Omental fat pad (tissue), 4 donors: ENCODE measurements at places on chromosomes 16 and 17.

DNA sequence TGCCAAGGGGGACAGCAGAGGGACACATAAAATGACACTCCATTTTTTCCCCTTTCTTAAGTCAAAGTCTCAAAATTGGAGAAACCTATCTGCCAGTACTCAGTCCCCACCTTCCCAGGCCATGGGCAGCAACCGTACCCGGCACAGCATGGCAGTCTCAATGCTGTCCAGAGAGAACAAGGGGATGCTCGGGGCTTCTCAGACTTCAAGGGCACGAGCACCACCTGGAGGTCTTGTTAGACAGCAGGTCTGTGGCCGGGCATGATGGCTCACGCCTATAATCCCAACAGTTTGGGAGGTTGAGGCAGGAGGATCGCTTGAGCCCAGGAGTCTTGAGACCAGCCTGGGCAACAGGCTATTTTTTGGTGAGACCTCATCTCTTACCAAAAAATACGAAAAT lies 3.2 kb downstream of the DNAH17 start:
- DNase-seq, result no peak

DNA sequence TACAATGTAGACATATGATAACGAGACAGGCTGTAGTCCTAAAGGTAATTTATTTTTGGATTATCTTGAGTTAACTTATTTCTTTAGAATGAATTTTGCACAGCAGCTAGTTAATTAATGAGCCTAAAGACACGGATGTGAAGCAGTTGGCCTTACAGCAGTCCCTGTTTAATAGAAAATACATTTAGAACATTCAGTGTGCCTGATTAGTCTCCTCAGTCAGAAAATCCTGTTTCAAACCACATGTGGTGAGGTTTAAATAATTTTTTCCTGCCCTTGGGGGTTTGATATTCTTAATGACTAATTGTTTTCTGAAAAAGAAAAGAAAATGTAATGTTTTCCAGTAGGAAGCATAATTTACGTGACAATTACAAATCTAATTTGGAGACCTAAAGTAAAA lies 494.2 kb upstream of the CDH8 start:
- DNase-seq, result no peak

DNA sequence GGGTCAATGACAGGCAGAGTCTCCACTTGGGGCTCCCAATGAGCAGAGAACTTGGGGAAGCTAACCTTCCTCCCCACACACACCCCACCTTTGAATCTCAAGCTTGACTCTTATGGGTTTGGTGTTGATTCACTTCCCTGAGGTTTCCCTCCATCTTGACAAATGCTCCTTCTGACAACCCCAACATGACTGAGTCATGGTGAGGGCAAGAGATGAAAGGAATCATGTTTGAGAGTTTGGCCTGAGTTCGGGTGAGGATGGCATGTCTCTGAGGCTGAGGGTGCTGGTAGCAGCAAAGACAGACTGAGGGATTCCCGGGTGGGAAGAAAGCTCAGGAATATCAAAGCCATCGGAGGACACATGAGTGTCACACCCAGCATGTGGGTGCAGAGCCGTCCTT lies 18.7 kb downstream of the KRT9 start:
- DNase-seq, result no peak

DNA sequence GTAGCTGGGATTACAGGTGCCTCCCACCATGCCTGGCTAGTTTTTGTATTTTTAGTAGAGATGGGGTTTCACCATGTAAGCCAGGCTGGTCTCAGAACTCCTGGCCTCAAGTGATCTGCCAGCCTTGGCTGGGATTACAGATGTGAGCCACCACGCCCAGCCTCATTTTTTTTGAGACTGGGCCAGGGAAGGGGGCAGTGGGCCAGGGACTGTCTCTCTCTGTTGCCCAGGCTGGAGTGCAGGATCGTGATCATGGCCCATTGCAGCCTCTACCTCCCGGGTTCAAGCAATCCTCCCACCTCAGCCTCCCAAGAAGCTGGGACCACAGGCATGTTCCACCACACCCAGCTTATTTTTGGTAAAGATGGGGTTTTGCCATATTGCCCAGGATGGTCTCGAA lies 16.0 kb downstream of the RSL1D1 start:
- no peak for DNase-seq

DNA sequence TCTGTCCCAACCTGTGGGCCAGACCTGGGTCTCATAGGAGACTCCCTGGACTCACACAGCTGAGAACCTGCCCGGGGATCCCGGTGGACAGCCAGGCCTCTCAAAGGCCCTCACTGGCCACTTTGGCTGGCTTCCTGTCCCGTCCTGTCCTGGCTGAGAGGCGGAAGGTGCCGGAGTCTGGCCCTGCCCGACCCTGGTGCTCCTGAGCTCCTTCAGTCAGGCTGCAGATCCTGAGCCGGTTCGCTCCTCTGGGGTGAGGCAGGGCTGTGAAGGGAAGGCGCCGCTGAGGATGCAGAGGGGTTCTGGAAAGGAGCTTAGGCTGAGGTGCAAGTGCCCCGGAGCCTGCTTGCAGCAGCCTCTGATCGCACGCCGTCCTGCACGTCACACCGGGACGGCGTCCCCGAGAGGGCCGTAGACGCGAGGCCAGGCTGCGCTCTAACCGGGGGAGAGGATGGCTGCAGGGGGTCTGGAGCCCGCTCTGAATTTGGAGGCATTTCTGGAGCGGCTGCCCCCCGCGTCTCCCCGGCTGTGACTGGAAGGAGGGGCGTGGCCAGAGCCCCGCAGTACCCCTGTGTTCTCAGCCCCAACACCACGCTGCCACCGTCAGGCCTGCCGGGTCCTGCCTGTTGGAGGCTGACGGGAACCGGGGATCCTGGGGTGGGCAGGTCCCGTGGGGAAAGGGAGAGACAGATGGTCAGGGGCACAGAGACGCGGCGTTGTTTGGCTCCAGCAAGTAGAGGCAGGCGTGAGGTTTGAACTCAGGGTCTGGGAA lies 4.1 kb downstream of the HGS start:
- no peak for DNase-seq

DNA sequence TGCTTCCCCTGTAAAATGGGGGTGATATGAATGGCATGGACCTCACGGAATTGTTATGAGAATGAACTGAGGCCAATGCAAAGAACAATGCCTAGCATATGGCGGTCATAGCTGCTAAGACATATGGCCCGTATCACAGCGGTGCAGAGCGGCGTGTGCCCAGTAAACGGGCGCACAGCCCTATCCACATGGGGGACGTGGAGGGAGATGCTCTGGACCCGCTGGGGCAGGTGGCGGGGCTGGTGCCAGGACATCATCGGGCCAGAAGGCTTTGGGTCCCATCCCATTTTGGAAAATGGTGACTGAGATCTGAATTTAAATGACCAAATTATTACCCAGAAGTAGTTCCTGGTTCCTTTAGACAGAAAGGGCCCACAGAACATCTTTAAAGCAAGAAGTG lies 18.5 kb upstream of the CPSF4L start:
- DNase-seq, result no peak

- no peak for DNase-seq
These were observed 43.2 kb downstream of the CLEC16A start for GRCh38 chr16:10987361-10988163.

DNA sequence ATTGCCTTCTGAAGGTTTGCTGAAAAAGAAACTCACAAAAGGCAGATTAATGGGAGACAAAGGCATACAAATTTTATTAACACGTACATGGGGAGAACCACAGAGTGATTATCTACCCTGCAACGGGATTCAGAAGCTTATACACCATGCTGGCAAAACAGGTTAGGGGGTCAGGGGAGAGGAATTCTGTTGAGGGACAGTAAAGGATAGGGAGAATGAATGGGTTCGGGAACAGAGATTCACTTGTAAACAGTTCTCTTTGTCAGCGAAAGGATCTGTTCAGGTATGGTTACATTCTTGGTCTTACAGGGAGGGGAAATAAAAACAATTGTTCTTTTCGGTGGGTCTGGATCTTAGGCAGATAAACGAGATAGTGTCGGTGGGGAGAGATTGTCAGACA lies 54.3 kb upstream of the B4GALNT2 start:
- DNase-seq, result no peak

GRCh38 chr17:82092628-82092994 lies 5.4 kb downstream of the FASN start:
- DNase-seq, result no peak

- no peak for DNase-seq
These were observed 39.4 kb upstream of the ZNF469 start for GRCh38 chr16:88343271-88343791.

DNA sequence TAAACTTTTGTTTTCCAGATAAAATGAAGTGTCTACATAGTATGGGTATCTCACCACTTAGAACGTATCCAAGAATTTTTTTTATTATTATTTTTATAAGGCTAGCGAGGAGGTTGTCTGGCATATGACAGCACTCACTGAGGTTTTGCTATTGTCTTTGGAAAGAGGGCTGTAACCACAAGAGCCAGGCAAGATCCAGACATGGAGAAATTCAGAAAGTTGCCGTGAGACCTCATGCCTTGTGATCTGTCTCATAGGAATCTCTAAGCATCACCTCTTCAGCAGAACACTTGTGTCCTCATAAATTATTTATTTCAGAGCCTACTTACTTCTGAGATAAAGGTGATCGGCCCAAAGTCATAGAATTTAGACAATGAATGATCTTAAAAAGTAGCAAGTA lies 410.8 kb downstream of the CDH11 start:
- DNase-seq, result no peak

DNA sequence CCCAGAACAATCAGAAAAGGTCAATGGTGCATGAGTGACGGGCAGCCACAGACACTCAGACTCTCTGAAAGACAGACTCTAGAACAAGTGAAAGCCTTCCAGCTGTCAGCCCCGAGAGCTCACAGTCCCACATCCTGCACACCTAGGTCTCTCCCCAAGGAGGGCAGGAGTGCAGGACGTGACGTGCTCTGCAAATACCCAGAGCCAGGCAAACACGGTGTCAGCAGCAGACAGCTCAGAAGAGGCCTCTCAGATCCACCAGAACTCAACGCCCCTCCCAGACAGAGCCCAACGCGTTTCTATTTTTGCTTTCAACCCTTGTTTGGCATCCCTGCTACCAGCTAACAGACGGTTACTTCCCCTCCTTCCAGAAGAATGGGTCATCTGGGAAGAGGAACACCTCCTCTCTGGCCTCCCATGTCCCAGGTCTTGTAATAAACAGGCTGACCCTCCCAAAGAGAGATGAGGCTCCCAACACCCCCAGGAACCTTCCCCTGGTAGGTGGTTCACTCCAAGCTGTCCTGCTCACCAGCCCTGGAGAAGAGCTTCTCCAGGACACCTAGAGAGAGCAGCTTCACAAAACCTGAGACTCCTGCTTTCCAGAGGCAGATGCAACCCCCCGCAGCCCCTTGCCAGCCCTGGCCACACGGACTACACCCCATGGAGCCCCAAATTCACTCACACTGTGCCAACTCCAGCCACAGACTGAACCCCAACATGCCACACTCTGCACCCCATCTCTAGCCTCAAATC lies 7.6 kb downstream of the PITPNM3 start:
- DNase-seq, result no peak

DNA sequence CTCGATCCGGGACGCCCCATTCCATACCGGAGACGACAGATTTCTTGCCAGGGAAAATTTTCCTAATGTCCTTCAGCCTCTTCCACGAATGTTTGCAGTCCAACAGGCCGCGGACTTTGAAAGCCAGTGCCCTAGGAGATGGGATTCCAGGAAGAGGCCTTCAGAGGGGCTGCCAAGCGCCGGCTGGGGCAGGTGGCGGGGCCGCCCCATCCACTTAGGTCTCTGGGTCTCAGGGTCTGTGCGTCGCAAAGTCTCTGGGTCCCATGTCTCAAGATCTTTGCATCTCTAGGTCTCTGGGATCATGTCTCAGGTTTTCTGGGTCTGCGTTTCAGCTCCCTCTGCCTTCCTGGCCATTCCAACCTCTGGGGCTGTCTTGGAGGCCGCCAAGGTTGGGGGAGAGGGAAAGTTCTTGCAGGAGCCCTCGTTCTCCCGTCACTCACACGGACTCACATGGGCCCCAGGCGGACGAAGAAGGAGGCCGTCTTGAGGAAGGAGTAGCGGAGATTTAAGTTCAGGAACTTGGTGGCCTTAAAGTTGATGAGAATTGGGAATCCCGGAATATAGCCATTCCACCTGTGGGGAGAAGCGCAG lies 7.2 kb downstream of the ALOX12B start:
- no peak for DNase-seq

GRCh38 chr16:89993971-89994370 lies 25.3 kb downstream of the DBNDD1 start:
- no peak for DNase-seq

DNA sequence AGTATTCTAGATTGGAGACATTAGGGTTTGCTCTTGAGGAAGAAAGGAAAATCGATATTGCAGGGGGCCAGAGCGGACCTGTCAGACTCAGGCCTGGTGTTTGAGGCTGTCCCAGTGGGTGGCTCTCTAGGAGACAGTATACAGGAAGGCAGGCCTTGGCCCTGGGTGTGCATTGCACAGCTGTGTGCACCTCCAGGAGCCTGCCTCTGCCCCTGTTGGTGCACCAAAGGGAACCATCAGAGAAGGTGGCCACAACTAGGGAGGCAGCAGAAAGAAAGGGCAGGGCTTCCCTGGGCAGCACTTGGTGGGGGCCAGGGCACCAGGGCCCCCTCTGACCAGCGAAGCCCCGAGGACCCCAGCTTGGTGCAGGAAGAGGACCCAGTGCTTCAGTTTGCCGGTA lies 188.0 kb downstream of the NTN1 start:
- no peak for DNase-seq

- no peak for DNase-seq
These were observed 62.5 kb downstream of the WIPI1 start for GRCh38 chr17:68394608-68395331.

DNA sequence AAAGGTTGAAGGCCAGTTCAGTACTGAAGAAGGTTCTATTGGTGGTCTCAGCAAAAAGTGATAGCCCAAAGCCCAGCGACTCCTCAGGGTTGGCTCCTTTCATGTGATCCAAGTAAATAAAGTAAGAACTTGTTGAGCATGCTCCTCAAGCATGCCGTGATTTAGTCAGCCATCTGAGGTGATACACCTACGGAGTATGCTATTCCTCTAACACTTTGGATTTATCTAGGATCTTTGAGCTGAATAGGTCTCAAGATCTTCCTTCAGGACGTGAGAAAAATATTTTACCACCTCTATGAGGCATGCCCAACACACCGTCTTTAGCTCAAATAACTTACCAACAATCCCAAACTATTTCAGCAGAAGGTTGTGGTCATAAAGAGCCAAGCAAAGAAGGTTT lies 153.3 kb upstream of the CORO6 start:
- DNase-seq, result no peak

- no peak for DNase-seq
These were observed 1.5 kb upstream of the GSE1 start for GRCh38 chr16:85611444-85612190.

GRCh38 chr17:69143151-69143550 lies 1.5 kb upstream of the ABCA6 start:
- DNase-seq, result no peak

- DNase-seq, result no peak
These were observed at the start of gene NPW for GRCh38 chr16:2019518-2019920. TSS of gene NPW (plus strand) at chr16:2019785.

GRCh38 chr16:89672177-89672941 lies 14.1 kb upstream of the CDK10 start:
- no peak for DNase-seq

GRCh38 chr17:4332296-4332970 lies 34.0 kb downstream of the UBE2G1 start:
- DNase-seq, result no peak
